ENCODE measurements at places on chromosomes 12 and 14. TPM values are rescaled to one million over a fixed set of nuclear protein-coding genes. Genes with fewer than 3 reads are reported as not detected.

Gene OR4Q3
- not detected for total RNA-seq

Gene AHNAK2
- total RNA-seq = 2.5 TPM

Gene C12orf50
- total RNA-seq = 0.05 TPM

DNA sequence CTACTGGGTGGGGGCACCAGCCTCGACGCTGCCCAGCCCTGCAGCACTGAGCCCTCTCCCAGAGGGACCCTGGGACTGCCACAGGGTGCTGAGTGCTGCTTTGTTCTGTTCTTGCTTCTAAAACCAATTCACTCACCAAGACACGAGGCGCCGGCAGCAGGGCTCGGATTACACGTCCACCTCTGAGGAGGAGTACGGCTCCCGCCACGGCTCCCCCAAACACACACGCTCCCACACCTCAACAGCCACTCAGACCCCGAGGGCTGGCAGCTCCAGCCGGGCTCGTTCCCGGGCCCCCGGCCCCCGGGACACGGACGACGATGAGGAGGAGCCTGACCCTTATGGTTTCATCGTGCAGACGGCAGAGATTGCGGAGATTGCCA lies 24.3 kb downstream of the CEP170B start:
- peak; percentile 44 for DNase-seq

Gene SIVA1
- 54.4 TPM for total RNA-seq

DNA sequence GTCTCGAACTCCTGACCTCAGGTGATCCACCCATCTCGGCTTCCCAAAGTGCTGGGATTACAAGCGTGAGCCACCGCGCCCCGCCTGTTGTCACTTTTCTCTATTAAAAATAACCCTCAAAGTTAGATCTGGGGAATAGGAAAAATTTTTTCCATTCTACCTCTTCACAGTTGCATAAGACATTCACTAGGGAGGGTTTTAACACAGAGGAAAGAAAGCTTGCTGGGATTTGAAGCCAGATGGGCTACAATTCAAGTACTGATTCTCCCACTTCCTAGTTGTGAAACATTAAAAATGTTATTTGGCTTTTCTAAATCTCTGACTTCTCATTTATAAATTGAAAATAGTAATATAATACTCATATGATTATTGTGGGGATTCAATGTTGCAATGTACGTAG lies 23.3 kb upstream of the SLC15A5 start:
- DNase-seq = peak; percentile 46

GRCh38 chr12:124217508-124218242 lies 77.2 kb upstream of the RFLNA start:
- no peak for DNase-seq

Gene POP5
- 39.3 TPM for total RNA-seq

GRCh38 chr14:68693926-68694325 lies 98.9 kb downstream of the ZFP36L1 start:
- DNase-seq = no peak

GRCh38 chr14:105021656-105022275 lies 883 bp upstream of the CDCA4 start:
- DNase-seq = peak; percentile 76

Gene FOXG1
- not detected for total RNA-seq

DNA sequence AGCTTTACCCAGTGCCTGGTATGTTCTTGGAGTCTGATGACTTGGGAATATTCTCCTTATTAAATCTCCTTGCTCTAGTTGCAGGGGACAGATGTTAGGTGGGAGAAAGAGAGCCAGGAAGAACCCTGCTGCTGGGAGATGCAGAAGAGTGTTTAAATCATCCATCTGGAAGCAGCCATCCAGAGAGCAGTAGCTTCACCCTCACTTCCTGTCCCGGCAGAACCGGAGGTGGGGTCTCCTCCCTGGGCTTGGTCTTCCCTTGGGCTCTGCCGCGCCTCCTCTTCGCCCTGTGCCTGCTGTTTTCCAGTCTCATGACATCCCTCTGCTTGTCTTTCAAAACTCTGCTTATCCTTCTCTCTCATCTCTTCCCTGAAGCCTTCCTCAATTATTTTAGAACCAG lies 15.5 kb downstream of the B4GALNT3 start:
- no peak for DNase-seq

Gene DHRS2
- total RNA-seq = not detected

DNA sequence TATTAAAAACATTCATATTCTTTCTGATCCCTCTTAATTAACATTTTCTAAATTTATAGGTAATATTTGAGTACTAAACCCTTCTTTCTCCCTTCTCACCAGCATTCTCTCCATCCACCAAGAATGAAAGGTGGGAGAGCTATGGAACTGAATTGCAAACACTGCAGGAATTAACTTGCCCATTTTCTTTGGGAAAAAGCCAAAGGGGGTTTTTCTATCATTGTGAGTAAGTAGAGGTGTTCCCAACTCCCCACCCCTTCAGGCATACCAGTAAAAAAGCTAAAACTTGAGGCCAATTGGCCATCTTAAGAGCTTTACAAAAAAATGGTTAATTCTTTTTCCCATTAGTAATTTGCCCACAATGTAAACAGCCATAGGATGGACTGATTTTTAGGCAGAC lies 23.7 kb downstream of the PCNX1 start:
- DNase-seq = no peak

Gene TEDC1
- total RNA-seq = 6.4 TPM

GRCh38 chr14:61335049-61335448 lies 13.7 kb downstream of the PRKCH start:
- DNase-seq = no peak

GRCh38 chr12:79294590-79294989 lies 396.2 kb downstream of the PAWR start:
- no peak for DNase-seq

DNA sequence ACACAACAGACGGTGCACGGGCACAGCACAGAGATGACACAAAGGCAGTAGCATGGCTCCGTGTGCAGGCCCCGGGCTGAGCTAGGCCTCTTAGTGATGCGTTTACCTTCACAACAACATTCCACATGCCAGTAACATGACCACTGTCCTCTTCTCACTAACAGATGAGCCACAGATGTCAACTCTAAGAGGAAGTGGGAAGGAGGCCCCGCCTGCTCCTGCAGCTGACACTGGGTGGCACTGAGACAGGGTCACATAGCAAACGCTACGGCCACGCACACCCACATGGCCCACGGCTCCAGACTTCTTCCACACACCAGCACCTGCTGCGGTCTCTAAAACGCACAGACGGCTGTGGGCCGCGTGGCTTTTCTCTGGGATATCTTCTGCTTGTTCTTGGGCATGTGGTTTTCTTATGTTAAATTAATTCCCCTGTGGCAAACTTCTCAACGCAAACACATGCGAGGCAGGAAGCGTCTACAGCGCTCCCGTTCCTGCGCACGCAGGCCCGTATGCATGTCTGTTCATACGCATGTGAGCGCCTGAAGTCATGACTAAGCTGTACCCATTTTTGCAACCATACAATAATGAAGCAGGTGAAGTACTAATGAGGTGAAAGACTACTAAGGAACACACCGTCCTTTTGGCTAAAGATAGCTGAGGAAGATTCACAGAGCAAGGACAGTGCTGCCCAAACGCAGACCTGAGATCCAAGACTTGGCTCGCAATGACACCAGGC lies 26.8 kb downstream of the AMN start:
- DNase-seq = no peak

Measured in Right ventricle myocardium inferior (tissue), 1 donor.